ENCODE measurements at places on chromosomes 6 and 20. TPM values are rescaled to one million over a fixed set of nuclear protein-coding genes. Genes with fewer than 3 reads are reported as not detected.

Gene TUBB2B
- 1.4 TPM for total RNA-seq

Gene COX7A2
- 122 TPM for total RNA-seq

Gene LRFN2
- not detected for total RNA-seq

Gene CPXM1
- total RNA-seq, result under 0.01 TPM

Gene TRERF1
- 4.2 TPM for total RNA-seq

Gene GLYATL3
- total RNA-seq, result not detected

Gene ASIP
- total RNA-seq, result not detected

Gene DACT2
- total RNA-seq, result not detected

Gene FGD2
- total RNA-seq, result not detected

Gene RNF144B
- 2.1 TPM for total RNA-seq

Gene OXT
- total RNA-seq, result not detected

Gene ANKRD66
- total RNA-seq, result not detected

Gene SEMG1
- not detected for total RNA-seq

Gene SLC32A1
- total RNA-seq, result not detected

Gene LY6G5C
- 0.40 TPM for total RNA-seq

Gene HLA-DQA1
- 0.40 TPM for total RNA-seq

Gene ZNF133
- total RNA-seq, result 16.9 TPM

Gene CASS4
- total RNA-seq, result not detected

Gene OR2H2
- total RNA-seq, result not detected

Gene HLA-DPA1
- total RNA-seq, result 2.8 TPM

Gene OR12D1
- not detected for total RNA-seq

Gene ALDH8A1
- total RNA-seq, result 0.92 TPM

Gene SLC17A9
- 14.1 TPM for total RNA-seq

Gene NNAT
- total RNA-seq, result not detected

Gene HLA-DQB2
- total RNA-seq, result not detected

Gene MUCL3
- total RNA-seq, result not detected

Gene FHL5
- total RNA-seq, result not detected

Gene GNMT
- total RNA-seq, result not detected

Gene CTCFL
- total RNA-seq, result not detected

Gene PBOV1
- not detected for total RNA-seq

Gene CST2
- 10.8 TPM for total RNA-seq

Gene WDR27
- 11.6 TPM for total RNA-seq

Gene TMC2
- total RNA-seq, result not detected

Gene LHFPL5
- total RNA-seq, result not detected

Gene C6orf52
- total RNA-seq, result 0.66 TPM

Gene MRAP2
- total RNA-seq, result 1.5 TPM

Gene LTA
- total RNA-seq, result not detected

Data from aortic smooth muscle cell (primary cell).